ENCODE measurements at places on chromosomes 5 and 9.

GRCh38 chr9:117681888-117682287 lies 22.3 kb upstream of the TLR4 start:
- DNase-seq, result no peak

GRCh38 chr5:141877356-141878185 lies 639 bp downstream of the PCDH1 start:
- no peak for DNase-seq

DNA sequence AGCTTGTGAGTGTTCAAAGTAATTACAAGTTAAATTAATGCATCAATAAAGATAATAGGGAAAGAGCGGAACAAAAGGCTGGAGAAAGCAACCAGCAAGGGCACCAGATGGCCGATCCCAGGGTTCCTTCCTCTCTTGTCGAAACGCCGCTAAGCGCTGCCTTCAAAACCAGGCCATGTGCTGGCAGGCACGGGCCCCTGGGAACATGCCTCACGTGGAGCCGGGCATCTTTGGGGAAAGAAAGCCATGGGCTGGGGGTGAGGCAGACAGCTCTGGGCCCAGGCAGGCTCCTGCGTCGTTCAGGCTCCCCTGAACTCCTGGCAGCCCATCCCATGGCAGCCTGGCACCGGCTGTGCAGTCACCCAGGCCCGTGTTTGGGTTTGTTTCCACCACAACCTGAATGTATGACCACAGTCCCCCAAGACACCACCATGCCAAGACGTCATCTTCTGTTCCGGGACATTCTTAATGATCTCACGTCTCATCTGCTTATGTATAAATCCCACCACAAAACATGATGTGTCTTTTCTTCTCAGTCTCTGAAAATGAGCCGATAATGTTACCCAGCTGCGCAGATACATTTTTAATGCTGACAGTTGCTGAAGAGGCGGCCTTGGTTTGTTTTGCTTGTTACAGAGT lies 110.4 kb upstream of the SARDH start:
- no peak for DNase-seq

DNA sequence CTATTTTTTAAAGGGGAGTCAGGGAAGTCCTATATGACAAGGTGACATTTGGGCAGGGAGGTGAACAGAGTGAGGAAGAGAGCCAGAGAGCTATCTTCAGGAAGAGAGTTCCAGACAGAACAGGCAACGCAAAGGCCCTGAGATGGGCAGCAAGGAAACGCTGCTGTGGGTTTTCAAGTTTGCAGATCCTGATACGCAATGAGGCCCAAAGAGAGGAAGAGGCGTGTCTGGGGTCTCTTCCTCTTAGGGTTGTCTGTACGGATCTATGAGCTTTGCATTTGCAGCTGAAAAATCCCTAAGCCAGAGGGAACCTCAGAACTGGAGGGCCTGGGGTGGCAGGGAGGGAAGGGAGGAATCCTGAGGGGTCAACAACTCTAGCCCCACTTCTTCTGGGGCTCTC lies 13.6 kb downstream of the FAT2 start:
- DNase-seq, result no peak

GRCh38 chr9:130672466-130672865 lies 8.1 kb downstream of the PRDM12 start:
- DNase-seq, result no peak

GRCh38 chr5:36631620-36632362 lies 25.4 kb downstream of the SLC1A3 start:
- DNase-seq, result no peak
